Fibroblast of upper back skin (primary cell): ENCODE measurements at places on chromosomes 7 and 10.

DNA sequence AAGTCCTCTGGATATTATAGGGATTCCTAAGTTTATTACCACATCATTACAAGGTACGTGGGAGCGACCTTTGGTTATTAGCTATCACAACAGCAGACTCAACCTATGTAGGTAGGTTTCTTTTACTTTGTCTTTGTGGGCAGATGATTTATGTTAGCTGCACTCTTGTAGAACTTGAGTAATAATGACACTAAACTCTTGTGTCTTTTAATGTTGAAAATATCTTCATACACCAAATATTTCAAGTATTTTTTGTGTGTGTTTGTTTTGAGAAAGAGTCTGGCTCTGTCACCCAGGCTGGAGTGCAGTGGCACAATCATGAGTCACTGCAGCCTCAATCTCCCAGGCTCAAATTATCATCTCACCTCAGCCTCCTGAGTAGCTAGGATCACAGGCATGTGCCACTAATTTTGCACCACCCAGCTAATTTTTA, 19.2 kb upstream of the SUPV3L1 start:
- DNase-seq, result peak; percentile 8

- peak; percentile 53 for DNase-seq
Observed at GRCh38 chr10:89171996-89172395, 35.1 kb downstream of the CH25H start.

GRCh38 chr7:8514781-8515519, 81.5 kb downstream of the NXPH1 start:
- DNase-seq, result no peak

DNA sequence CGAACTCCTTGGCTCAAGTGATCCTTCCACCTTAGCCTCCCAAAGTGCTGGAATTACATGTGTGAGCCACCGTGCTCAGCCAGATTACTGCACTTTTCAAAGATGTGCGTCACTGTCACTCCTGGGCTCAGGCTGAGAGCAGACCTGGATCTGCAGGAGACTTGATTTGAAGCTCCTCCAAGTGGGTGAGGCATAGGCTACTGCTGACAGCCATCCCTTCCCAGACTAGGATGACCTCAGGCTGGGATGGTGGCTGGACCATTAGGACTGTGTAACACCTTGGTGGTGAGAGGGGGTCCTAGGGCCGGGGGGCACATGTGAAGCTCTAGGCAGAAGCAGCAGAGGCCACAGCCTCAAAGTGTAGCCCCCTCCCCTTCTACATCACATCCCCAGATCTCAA, 8.2 kb upstream of the SRRM3 start:
- DNase-seq, result no peak

DNA sequence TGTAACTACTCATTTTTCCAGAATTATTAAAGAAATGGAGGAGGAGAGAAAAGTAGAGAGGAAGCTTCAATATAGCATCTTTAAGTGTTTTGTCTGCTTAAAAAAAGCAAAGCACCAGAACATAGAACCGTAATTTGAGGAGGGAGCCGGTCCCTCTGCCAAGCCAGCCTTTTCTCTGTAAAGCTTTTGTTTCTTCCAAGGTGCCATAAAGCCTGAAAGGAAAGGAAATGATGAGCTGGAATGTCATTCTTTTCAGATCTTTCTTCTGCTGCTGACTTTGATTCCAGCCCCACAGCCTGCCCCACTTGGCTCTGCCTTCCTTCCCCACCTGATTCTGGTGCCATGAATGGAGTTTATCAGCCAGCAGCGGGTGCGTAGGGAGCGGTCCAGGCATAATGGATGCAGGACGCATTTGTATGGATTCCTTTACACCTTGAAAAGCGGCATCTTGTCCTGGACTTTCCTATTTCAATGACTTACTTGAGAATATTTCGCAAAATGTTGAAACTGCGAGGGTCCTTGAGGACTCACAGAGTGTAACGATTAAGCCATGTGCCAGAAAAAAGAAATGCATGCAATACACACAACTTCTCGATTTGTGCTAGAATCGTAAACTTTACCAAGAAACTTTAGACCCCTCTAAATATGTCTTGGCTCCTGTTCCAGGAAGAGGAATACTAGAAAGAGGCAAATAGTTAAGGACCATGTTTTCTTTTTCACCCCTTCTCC, 569.5 kb upstream of the MGMT start:
- DNase-seq, result no peak

- DNase-seq, result no peak
Observed at GRCh38 chr7:16738011-16738688, 15.4 kb upstream of the TSPAN13 start.

GRCh38 chr10:75403144-75403938, 1.8 kb upstream of the ZNF503 start:
- DNase-seq, result peak; percentile 37

DNA sequence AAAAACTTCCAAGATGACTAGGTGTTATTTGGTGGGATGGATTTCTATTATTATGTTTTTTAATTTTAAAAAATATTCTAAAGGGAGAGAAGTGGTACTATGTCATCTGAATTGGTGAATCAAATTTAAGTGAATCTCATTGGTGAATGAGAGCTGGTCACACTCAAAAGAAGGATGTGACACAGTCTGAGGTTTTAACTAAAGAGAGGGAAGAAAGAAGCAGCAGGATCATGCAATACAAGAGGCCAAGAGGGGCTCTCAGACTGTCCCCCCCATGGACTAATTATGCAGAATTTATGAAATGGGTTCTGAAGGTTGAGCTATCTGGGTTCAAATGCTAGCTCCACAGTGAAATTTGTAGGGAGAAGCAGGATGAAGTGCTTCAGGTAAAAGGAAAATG, 16.2 kb downstream of the MACC1 start:
- no peak for DNase-seq

GRCh38 chr10:64762861-64763260, 1241.7 kb downstream of the REEP3 start:
- no peak for DNase-seq

- no peak for DNase-seq
Observed at GRCh38 chr7:105006367-105007136, 7.5 kb upstream of the KMT2E start.

GRCh38 chr7:52705768-52706167, 329.7 kb upstream of the POM121L12 start:
- DNase-seq, result no peak

GRCh38 chr7:98400542-98401340, at the start of gene BAIAP2L1:
TSS of gene BAIAP2L1 (minus strand) at chr7:98401090. CDS start at chr7:98400852, 238 bp downstream.
- DNase-seq, result peak; percentile 70

DNA sequence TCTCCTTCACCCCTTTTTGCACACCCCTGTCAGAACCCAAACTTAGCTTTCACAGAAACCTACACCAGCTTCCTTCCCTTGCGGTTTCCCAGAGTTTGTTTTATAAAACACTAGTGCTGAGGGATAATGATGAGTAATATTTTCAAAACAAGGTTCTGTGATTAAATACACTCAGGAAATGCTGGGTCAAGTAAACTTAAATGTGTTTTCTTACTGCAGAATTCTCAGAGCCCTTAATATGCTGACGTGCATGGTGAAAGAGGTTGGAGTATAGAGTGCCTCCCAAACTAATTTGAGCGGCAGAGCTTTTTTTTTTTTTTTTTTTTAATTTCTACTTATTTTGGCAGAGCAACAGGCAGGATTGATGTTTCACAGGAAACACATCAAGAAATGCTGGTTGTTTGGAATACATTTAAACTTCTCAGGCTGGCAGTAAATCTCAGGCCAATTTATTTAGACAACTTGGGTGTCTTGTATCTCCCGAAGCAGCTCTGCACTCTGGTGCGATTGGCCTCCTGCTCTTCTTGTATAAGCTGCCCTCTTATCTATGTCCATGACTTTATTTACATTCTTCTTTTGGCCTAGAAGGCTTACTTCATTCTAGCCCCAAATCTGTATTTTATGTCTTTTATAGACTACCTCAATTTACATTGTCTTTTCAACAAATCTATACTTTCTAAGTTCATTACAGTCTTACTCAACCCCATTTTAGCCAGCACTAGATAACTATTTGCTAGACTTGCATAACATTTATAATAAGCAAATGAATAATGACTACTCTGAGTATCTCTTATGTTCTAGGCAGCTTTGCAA, 165.4 kb downstream of the BMPER start:
- DNase-seq, result no peak

DNA sequence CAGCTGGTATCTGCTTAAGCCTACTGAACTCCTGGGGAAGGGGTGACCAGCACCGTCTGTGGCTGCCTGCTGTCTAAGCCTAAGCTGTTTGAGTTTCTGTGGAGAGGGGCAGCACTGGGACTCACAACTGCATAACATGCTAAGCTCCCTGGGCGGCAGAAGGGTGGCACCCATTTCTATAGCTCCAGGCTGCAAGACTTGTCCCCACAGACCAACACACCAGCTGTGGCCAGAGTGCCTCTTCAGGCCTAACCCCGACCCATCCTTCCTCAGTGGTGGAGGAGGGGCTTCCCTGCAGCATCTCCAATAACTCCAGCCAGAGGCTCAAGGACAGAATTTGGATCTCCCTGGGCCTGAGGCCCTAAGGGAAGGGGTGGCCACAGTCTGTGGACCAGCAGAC, 464.1 kb downstream of the SEMA3D start:
- DNase-seq, result no peak
